ENCODE measurements at places on chromosomes 13 and 19. TPM values are rescaled to one million over a fixed set of nuclear protein-coding genes. Genes with fewer than 3 reads are reported as not detected.
A peak's percentile ranks its signal among the peaks of the same experiment; 100 is the strongest.

- no peak overlapping the region for H3K27ac ChIP-seq
- no peak overlapping the region for H3K4me3 ChIP-seq
- no peaks in the 10 kb centered on the region for H3K36me3 ChIP-seq
- DNase-seq, result no peak
These were observed 297.8 kb upstream of the DACH1 start for GRCh38 chr13:72164811-72165210.

- no peak overlapping the region for H3K4me3 ChIP-seq
- no peaks in the 10 kb centered on the region for H3K27me3 ChIP-seq
- no peak overlapping the region for H3K27ac ChIP-seq
- H3K4me1 ChIP-seq, result no peaks in the 10 kb centered on the region
These were observed 8.1 kb upstream of the FPR3 start for GRCh38 chr19:51786646-51787494.

DNA sequence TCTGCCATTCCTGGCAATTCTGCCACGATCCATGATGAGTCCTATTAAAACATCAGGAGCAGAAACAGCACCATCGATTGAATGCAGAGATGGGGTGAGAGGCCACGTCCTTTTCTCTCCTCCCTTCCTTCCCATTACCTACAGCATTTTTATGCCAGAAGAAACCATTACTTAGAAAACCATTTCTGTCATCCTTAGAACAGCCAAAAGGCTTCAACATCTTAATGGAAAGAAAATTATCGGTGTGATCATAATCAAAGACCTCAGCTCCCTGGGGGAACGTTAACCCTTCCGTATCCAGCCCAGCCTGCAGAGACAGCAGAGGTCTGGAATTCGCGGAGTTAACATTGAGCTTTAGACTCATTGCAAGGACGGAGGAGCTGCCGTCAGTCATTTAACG lies 56.0 kb upstream of the SIAH3 start:
- no peaks in the 10 kb centered on the region for H3K27me3 ChIP-seq
- no peaks in the 10 kb centered on the region for H3K4me1 ChIP-seq
- no peak for DNase-seq
- H3K27ac ChIP-seq, result no peak overlapping the region

DNA sequence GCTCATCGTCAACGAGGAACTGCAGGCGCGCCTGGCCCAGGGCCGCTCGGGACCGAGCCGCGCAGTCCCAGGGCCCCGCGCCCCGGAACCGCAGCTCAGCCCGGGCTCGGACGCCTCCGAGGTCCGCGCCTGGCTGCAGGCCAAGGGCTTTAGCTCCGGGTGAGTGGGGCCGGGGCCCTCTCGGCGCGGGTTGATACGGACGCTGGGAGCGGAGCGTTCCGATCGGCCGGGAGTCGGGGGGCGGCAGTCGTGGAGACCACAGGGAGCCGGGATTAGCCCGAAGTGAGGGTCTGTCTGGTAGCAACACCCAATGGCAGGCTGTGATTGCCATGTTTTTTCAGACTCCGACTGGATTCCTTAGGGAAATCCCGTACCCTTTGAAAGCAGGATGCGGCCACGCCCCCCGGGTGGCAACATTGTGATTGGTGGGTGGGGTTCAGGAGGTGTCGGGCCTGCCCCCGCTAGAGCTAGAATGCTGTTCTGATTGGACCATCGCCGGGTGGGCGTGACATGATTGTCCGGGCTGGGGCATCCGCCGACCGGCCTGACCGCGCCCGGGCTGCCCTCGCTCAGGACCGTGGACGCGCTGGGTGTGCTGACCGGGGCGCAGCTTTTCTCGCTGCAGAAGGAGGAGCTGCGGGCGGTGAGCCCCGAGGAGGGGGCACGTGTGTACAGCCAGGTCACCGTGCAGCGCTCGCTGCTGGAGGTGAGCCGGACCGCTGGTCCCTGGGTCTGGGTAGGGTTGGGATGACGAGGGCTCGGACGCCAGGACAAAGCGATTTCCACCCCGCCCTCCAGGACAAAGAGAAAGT lies 11.3 kb downstream of the EPS8L1 start:
- H3K4me1 ChIP-seq, result peaks cover 7% of the 10 kb centered on the region
- DNase-seq, result peak; percentile 91
- peaks cover 15% of the 10 kb centered on the region for H3K36me3 ChIP-seq
- H3K27ac ChIP-seq, result no peak overlapping the region

DNA sequence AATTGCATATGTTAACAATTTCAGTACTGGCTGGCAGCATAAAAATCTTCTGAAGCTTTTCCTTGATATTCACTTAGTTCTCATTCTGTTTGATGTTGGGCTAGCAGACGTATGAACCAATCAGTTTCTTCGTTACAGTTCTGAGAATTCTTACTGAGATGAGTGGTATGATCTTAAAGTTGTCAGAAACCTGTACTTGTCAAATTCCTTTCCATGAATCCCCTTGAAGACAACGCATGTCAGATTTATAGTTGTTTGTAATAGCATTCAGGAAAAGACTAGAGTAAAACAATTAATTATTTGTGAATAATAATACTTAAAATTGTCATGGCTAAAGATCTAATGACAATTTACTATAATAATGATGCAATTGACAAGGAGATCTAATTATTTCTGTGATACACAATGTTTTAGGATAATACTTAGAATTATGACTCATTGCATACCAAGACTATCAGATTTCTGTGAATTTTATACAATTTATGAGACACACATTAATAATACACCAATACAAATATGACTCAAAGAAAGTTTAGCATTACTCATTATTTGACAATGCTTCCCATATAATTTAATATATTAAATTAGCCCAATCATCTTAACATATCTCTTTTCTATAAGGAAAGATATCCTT lies 447.2 kb downstream of the RFC3 start:
- no peak overlapping the region for H3K4me3 ChIP-seq
- H3K27ac ChIP-seq, result no peak overlapping the region
- no peak for DNase-seq
- no peaks in the 10 kb centered on the region for H3K36me3 ChIP-seq
- H3K27me3 ChIP-seq, result no peaks in the 10 kb centered on the region
- no peaks in the 10 kb centered on the region for H3K4me1 ChIP-seq

DNA sequence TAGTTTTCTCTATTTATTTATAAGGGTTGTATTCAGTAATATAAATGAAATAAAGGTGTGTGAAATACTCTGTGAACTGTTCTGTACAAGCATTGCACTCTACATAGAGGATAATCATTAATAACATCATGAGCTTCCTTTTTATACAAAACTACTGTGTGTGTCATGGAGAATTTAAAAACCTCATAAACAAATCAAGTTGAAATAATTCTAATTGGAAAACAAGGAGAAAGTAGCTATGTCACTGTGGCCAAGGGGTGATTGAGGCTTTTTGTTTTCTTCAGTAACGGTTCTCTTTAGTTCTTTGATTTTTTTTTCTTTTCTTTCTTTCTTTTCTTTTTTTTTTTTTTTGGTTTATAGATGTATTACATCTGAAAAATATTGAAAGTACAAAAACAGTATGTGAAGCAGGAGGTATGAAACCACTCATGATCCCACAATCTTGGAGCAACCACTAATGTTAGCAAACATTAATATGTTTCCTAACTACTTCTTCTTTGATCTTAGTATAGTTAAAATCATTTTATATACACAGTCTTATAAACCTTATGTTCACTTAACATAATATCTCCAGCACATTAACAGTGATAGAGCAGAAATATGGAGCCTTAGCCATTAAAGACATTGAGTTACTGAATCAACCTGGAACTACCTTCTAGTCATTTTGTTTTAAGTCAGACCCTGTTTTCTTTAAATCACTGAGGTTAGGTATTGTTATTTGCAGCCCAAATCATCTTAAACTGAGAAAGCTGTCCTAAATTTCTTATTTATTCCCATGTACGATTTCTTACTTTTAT lies 45.4 kb downstream of the WDFY2 start:
- H3K27ac ChIP-seq, result no peak overlapping the region
- H3K27me3 ChIP-seq, result no peaks in the 10 kb centered on the region
- no peak for DNase-seq
- H3K4me1 ChIP-seq, result peaks cover 15% of the 10 kb centered on the region

DNA sequence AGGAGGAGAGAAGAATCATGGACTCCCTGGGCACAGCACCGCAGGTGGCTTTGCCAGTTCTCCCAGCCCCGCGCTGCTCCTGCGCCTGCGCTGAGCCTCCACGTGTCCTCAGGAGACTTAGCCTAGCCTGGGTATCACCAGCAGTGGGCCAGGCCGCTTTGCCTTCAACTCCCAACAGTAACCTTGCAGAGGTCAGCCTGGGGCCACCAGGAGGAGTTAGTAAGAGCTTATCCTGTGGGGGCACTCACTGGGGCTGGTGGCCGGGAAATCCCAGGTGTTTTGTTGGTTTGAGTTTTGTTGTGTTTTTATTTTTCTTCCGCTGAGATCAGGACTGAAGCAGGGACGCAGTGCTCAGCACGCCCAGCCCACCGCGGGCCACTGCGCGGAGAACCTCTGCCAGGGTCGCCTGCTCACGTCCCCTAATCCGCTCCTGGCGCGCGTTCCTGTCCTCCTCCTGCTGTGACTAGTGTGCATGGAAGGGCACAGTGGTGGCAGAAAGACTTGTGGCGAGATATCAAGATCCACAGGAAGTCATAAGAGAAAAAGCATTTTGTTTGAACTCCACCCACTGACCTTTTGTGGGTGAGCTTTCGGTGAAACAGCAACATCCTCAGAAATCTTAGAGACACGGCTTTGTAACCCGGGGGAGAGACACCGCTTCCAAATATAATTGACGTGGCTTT lies 207.4 kb upstream of the RFC3 start:
- H3K27me3 ChIP-seq, result no peaks in the 10 kb centered on the region
- no peaks in the 10 kb centered on the region for H3K36me3 ChIP-seq
- H3K4me3 ChIP-seq, result no peak overlapping the region
- H3K27ac ChIP-seq, result peak overlapping the region; percentile 78

GRCh38 chr19:13796301-13797057 lies 1.2 kb downstream of the ZSWIM4 start:
- DNase-seq, result peak; percentile 98
- H3K36me3 ChIP-seq, result peaks cover 10% of the 10 kb centered on the region
- peak overlapping the region; percentile 88 for H3K27ac ChIP-seq
- H3K4me1 ChIP-seq, result peaks cover 7% of the 10 kb centered on the region

DNA sequence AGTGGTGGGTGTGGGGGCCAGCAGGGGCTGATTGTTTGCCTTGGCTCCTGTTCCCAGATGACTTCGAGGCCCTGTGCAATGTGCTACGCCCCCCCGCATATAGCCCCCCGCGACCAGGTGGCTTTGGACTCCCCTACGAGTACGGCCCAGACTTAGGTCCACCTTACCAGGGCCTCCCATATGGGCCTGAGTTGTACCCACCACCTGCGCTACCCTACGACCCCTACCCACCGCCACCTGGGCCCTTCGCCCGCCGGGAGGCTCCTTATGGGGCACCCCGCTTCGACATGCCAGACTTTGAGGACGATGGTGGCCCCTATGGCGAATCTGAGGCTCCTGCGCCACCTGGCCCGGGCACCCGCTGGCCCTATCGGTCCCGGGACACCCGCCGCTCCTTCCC lies 25.7 kb downstream of the LTBP4 start:
- H3K27ac ChIP-seq, result no peak overlapping the region
- DNase-seq, result no peak
- H3K4me1 ChIP-seq, result peaks cover 8% of the 10 kb centered on the region
- no peaks in the 10 kb centered on the region for H3K27me3 ChIP-seq

DNA sequence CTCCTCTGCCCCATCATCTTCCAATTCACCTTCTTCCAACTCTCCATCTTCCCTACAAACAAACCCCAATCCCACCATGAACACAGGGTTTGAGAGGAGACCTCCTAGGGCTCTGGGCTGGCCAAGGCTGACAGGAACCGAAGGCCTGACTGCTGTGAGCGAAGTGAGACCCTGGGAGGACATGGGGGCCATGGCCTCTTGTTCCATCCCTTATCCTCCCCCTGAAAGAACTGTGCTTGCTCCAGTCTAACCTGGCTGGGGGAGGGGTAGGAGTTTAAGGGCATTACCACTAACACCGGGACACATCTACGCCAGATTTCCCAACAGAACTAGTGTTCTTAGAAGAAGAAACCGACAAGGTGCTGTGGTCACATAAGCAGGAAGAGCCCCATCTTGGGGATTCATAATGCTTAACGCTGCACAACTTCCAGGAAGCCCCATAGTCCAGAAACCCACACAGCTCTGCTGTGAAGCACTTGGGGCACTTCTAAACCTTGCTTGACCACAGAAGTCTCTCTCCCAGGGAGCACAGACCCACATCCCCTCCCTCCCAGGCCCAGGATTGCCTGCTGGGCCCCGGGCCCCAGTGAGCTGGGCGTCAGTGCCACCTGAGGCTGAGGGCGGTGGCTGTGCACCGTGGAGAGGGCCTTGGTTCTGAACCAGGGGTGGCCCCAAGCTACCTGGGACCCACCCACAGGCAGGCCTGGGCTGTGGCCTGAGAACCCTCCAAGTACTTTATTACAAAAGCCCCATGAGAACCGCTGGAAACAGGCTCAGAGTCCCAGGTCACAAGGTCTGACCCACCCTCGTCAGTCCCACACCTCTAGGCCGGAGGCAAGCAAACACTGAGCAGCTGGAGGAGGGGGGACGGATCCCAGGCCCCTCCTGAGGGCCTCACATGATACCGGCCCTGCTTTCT lies 18.8 kb downstream of the ZC3H4 start:
- no peak overlapping the region for H3K4me3 ChIP-seq
- H3K27ac ChIP-seq, result no peak overlapping the region
- peaks cover 7% of the 10 kb centered on the region for H3K4me1 ChIP-seq

DNA sequence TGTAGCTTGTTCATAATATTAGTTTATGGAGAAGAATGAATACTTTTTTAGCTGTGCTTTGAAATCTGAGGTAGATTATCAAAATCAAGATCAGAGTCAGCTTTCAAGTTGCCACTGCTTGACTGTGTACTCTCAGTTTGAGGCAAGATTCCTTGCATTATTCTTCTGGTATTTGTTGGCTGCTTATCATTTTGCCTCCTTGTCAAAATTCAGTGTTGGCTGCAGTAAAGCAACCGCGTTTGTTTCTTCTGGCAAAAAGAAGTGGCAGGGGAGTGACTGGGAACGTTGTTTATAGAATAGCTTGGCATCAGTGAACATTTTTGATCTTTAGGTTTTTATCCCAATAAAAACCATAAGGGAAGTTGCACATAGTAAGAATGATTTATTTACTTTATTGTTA lies 419.3 kb upstream of the GPC6 start:
- no peaks in the 10 kb centered on the region for H3K27me3 ChIP-seq
- H3K4me3 ChIP-seq, result no peak overlapping the region
- H3K27ac ChIP-seq, result no peak overlapping the region
- H3K4me1 ChIP-seq, result no peaks in the 10 kb centered on the region
- no peaks in the 10 kb centered on the region for H3K36me3 ChIP-seq

GRCh38 chr19:53389978-53390377 lies 5.0 kb upstream of the ZNF765 start:
- no peak overlapping the region for H3K4me3 ChIP-seq
- 0 out of 2 replicates have a peak, but pooled peaks cover 3% of the 10 kb centered on the region for H3K36me3 ChIP-seq
- H3K27ac ChIP-seq, result no peak overlapping the region
- no peaks in the 10 kb centered on the region for H3K27me3 ChIP-seq
- no peak for DNase-seq

The NEK5 gene
- not detected for total RNA-seq

The UNC13A gene
- total RNA-seq, result 0.18 TPM

The ZNF541 gene
- not detected for total RNA-seq

The GAPDHS gene
- not detected for total RNA-seq

All from IMR-90 (cell line).